ENCODE measurements at places on chromosomes 3 and 15. TPM values are rescaled to one million over a fixed set of nuclear protein-coding genes. Genes with fewer than 3 reads are reported as not detected.

Gene CAMK1
- total RNA-seq: 19.8 TPM

Gene OR5K2
- total RNA-seq: not detected

Gene CLDN16
- total RNA-seq: not detected

Gene IQCF5
- total RNA-seq: not detected

Gene NR1I2
- 0.27 TPM for total RNA-seq

Gene TICRR
- total RNA-seq: 2.2 TPM

Gene GAP43
- total RNA-seq: 4.3 TPM

Gene CD276
- total RNA-seq: 48.3 TPM

Gene CCDC54
- total RNA-seq: not detected

Gene IL20RB
- total RNA-seq: 0.84 TPM

DNA sequence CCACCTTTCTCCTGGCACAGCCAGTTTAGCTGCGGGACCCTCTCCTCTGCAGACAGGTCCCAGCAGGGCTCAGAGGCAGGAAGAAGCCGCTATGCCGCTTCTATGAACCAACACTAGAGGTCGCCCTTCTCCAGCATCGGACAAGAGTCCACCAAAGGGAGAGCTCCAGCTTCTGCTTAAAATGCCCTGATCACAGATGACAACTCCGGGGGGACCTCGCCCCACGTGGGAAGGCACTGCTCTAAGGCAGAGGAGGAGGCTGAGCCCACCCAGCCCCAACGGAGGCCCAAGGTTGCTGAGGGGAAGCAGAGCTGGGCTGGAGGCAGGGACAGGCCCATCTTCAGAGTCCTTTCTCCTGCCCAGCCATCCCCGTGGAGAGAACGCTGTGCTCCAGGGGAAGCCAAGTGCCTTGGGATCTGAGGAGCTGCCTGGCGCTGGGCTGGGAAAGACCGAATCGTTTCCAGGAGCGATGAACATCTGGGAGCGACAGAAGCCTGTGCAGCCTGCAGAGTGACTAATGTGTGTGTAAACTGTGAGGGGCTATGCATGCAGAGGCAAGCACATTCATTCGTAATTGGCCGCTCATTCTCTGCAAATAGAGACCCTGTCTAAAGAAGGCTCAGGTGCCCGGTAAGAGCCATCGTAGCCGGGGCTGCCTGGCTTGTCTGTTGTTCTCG is 43.5 kb upstream of the BDH1 start:
- peak; percentile 79 for DNase-seq

DNA sequence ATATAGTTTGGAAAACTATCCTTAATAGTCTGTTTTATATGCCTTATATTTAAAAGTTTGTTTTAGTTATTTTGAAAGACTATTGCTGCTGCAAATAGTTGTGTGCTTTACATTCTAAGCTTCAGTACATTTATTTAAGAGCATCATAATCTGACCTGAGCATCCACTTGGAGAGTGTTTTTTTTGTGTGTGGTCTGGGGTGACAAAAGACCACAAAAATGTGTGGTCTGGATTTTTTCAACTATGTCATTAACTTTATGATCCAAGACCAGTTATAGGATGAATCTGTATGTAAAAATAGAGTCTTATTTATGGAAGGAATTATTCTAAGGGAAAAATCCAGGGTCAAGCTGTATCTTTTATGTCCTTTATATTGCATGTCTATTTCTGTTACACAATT is 77.4 kb downstream of the SLTM start:
- DNase-seq: no peak

DNA sequence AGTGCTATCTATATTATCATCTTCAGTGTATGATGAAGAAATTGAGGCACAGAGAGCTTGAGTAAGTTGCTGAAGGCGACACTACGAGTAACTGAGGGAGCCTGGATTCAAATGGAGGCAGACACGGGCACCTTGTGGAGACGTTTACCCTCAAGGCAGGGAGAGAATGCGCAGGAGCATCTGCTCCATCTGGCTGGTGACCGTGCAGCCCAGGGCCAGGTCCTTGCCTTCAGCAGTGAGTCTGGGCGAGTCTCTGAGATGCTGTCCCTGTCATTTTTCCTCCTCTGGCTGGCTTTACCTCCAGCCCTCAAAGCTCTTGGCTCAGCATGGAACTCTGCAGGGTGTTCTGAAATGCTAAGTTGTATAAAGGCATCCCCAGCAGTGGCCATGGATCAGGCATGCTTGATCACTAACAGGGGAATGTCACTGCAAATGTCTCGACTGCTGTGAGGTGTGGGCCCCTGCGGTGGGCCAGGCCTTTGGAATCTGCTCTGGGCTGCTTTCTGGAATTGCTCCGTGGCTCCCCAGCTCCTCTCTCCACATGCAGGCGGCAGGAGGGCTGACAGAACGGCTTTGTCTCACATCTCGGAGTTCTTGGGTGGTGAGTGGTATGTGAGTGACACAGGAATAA is 19.7 kb downstream of the SPSB4 start:
- no peak for DNase-seq

DNA sequence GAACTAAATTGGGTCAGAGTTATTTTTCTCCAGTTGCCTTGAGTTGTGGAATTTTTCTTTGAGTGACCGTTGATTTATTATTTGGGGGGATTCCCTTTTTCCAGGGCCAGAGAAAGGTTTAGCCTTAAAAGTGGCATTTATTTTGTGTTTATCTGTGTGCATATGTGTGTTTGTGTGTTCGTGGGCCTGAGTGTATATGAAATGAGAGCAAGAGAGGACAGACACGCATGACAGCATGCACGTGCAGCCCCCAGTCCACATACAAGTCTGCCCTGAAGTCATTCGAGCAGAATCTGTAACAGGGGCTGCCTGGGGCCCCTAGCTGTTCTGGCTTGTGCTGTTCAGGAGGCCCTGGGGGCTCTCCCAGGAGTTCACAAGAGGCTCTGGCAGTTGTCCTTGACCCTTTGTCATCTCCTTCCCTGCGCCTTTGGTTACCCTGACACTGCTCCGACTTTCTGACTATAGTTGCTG is 18.3 kb upstream of the TRAK1 start:
- peak; percentile 50 for DNase-seq

DNA sequence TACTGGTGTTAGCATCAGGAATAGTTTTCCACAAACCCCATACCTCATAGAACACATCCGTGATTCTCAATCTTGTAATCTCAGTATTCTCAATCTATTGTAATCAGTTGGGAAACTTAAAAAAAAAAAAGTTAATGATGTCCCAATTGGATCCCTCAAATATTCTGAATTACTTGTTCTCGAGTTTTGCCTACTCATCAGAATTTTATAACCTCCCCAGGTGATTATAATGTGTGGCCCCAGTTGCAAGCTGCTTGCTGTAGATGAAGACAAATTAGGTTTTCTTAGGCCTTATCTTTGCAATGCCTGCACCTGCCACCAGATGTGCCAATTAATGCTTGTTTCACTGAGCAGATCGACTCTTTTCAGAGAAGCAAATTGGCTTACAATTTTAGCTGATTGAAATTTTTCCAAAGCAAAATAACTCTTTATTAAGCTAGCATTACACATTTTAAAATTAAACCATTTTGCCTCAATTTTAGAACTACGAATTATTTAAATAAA is 19.0 kb upstream of the DIPK2A start:
- no peak for DNase-seq

- no peak for DNase-seq
Measured at GRCh38 chr15:57322602-57323250, 53.6 kb upstream of the CGNL1 start.

GRCh38 chr3:49007771-49008528 is 759 bp downstream of the WDR6 start:
- peak; percentile 95 for DNase-seq

DNA sequence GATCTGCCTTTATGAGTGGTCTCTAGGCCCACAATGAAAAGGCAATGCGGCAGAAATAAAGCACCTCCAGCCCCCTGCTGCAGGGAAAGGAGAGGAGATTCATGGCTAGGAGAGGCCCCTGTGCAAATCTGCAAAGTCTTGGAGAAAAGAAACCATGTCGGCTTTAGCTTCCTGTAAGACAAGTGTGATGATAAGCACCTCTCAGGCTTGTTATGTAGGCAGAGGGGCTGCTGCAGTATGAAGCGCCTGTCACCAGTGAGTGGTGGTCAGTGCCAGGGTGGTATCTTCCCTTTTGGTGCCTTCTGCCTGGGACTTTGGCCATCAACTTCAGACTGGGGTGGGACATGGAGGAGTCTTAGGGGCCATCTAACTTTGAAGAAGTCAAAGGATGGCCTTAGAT is 59.2 kb upstream of the ARHGEF3 start:
- no peak for DNase-seq

DNA sequence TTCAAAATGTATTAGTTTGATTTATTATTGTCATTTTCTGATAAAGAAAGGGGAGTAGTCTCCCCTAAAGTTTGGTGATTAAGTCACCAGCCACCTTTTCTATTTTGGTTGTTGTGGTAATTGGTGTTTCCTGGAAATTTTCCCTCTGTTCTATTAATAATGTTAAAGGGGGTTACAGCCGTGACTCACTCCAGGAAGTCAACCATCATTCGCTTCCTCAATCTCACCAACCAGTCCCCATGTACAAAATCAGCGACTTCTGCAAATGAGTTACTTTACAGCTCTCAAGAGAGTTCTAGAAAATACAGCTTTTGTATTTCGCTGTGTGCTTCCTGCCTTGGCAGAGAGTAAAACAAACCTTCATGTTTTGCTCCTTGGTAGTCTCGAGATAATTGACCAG is 285.1 kb downstream of the LPP start:
- peak; percentile 66 for DNase-seq

DNA sequence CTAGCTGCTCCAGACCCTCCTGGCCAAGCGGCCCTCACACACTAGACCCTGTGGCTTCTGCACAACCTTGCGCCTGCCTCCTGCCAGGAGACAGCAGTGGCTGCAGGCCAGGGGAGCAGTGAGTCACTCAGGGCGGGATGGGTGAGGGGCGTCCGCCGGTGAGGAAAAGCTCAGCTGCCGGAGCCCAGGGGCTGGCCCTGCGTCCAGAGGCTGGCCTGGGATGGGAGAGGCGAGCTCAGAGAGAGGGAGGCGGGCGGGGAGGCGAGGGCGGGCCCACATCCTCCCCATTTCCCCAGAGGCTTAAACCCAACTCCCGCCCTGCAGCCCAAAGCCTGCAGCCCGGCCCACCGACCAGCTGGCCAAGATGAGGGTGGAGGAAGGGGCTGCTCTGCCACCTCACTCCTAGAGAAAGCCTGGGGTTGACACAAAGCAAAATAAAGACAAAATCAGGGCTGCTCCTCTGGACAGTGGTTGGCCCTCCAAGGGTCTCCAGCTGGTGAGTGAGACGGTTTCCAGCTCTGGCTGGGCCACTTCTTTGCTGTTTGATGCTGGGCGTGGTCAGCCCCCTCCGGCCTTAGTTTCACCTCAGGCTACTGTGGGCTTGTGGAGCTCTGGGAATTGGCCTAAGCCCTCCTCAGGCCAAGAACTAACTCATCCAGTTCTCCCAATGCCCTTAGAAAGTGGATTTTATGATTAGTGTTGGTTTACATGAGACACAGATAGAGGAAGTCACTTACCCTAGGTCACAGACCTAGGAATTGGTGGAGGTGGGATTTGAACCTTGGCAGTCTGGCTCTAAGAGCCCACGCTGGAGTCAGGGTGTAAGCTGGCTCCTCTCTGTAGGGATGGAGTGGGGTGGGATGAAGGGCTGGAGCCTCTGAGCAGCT is 50.6 kb downstream of the IQSEC1 start:
- peak; percentile 95 for DNase-seq

DNA sequence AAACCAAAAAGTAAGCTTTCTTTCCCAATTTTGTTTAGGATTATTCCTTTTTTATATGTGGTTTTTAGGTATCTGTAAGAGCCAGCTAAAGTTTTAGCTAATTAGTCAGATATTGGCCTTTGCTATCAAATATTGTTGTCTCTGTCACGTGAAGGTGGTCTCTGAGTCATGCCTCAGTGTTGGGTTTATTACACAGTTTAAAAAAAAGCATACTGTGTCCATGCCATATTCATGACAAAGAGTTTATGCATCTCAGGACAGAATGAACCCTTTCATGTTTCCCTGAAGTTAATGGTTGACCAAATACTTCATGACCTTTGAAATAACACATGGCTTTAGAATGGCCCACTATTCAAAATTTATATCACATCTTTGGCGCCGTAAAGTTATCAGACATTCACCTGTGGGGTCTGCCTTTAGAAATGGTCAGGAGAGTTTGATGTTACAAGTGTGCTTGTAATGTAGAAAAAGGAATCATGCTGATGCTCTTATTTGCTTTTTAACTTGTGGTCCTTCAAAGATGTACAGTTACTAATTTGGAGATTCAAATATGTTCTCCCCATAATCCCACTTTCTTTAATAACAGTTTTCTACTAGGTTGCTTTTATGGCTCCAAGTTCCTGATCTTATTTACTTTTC is 101.5 kb downstream of the MYRIP start:
- DNase-seq: no peak

DNA sequence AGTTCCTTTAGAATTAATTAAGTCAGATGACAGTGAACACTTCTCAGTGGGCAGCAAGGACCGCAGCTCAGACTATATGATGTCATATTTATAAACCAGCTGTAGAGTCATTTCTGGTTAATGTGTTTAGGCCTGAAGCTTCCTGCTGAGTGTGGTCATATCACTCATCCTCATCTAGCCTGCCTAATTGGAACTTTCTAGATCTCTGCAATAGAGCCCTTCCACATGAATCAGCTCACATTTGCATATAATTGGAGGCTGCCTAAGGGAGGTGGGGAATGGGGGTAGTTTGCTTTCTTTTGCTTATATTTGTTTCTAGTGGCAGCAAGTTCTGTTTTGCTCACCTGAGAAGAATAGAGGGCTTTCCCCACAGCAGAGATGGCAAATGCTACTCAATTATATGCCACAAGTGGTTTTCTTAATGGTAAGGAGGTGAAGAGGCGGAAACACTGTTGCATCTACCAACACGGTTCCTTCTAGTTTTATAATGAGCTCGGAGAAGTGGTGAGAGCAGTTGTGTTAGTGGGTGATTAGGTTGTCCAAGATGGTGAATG is 148.1 kb downstream of the KLHL25 start:
- DNase-seq: no peak

DNA sequence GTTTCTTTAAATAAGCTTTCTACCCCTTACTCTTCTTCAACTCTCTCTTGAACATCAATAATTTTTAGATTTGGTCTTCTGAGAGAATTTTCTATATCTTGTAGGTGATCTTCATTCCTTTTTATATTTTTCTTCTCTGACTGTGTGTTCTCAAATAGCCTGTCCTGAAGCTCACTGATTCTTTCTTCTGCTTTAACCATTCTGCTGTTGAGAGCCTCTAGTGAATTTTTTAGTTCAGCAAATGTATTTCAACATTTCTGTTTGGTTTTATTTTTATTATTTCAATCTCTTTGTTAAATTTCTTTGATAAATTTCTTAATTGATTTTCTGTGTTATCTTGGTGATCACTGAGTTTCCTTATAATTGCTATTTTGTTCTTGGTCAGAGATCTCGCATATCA is 19.6 kb downstream of the IQCH start:
- no peak for DNase-seq

GRCh38 chr3:4672725-4673275 is 179.7 kb downstream of the ITPR1 start:
- DNase-seq: peak; percentile 12

- no peak for DNase-seq
Measured at GRCh38 chr3:61626484-61626883, 65.1 kb downstream of the PTPRG start.
